ENCODE measurements at places on chromosomes 7 and 10.

DNA sequence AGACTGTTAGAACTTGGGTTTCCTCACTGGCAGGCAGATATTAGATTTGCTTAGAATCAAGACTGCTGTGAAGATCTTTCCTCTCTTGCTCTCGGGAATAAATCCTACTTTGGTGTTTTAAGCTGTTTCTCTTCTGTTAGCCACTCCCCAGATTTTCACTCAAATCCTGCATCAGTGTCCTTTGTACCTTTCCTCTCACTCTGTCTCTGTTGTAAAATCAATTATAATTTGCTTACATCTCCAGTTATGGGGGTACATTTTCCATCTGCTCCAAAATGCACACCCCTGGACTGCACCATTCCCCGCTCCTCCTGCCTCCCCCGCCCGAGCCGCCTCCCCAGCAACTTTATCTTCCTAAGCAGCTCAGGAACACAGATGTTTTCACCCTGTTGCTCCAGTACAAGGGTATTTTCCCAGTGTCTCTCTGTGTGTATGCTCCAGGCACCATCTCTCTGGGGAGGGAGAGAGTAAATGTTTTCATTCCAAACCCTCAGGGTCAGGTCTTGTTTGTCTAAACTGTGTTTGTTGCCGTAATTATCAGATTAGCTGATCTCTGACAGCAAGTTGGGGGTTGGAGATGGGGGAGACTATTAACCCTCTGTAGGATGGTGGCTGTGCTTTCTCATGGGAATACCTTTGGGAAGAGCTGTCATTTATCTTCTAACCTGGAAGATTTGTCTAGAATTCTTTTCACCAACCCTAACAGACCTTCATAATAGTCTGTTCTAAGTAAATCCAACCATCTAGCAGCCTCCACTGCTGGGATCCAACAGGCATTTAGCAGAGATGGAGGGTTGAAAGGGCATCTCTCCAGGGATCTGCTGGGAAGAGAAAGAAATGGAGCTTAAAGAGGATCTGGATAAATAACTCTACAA is 20.4 kb upstream of the GOT1 start:
- DNase-seq: no peak
- H3K4me3 ChIP-seq: no peak overlapping the region
- no peaks in the 10 kb centered on the region for H3K36me3 ChIP-seq
- peaks cover 55% of the 10 kb centered on the region for H3K27me3 ChIP-seq

DNA sequence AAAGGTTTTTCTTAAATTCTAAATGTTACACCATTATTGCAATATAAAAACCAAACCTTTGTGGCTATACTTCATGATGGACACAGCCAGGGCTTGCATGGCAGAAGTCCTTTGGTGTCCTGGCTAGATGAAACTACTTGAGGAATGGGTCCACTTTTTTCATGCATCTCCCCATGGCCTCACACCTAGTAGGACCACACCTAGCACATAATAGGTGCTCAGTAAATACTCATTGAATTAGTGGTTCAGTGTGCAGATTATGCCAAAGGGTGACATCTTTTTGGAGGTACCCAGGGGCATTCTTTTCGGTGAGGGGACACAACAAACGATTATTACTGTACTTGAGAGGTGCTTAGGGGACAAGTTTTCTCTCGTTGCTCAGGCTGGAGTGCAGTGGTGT is 20.7 kb upstream of the SRGN start:
- no peaks in the 10 kb centered on the region for H3K27me3 ChIP-seq
- H3K4me1 ChIP-seq: peaks cover 23% of the 10 kb centered on the region
- H3K4me3 ChIP-seq: no peak overlapping the region
- H3K27ac ChIP-seq: no peak overlapping the region
- DNase-seq: no peak
- H3K36me3 ChIP-seq: peaks cover 3% of the 10 kb centered on the region

GRCh38 chr10:43128331-43128730 is 9.9 kb upstream of the CSGALNACT2 start:
- H3K36me3 ChIP-seq: no peaks in the 10 kb centered on the region
- H3K4me1 ChIP-seq: peaks cover 74% of the 10 kb centered on the region
- no peak for DNase-seq
- no peak overlapping the region for H3K4me3 ChIP-seq

- no peak overlapping the region for H3K27ac ChIP-seq
- H3K4me3 ChIP-seq: no peak overlapping the region
- no peaks in the 10 kb centered on the region for H3K36me3 ChIP-seq
- no peak for DNase-seq
- H3K27me3 ChIP-seq: no peaks in the 10 kb centered on the region
Measured at GRCh38 chr10:130691776-130692175, 555.6 kb downstream of the GLRX3 start.
